ENCODE measurements at places on chromosomes 1 and 21.

DNA sequence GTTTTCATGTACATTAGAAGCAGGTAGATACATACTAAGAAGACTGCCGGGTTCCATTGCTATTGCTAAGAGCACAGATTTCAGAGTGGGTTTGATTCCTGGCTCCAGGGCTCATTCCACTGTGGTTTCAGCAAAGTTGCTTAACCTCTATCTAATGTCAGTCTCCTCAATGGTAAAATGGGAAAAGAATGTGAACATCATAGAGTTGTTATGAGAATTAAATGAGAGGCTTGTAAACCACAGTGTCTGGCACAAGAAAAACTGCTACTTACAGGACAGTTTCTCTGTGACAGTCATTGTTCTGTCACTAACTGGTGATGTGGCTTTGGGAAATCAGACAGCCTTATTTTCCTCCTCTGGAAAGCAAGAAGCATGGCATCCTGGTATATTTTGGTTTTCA, 10.7 kb upstream of the PLXNA2 start:
- DNase-seq, result no peak

DNA sequence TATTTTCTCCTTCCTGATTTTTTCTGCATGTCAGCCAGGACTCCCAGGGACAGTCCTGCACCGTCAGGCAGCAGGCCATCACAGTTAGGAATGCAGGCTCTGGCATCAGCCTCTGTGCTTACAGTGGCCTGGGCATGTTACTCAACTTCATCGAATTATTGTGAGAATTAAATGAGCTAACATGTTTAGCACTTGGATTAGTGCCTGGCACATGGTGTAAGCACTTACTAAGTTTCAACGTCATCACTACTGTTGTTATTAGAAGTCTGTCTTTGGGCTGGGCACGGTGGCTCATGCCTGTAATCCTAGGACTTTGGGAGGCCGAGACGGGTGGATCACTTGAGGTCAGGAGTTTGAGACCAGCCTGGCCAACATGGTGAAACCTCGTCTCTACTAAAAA, 45.1 kb downstream of the SCCPDH start:
- no peak for DNase-seq

GRCh38 chr1:160748181-160748877, 9.3 kb downstream of the SLAMF7 start:
- DNase-seq, result peak; percentile 28

DNA sequence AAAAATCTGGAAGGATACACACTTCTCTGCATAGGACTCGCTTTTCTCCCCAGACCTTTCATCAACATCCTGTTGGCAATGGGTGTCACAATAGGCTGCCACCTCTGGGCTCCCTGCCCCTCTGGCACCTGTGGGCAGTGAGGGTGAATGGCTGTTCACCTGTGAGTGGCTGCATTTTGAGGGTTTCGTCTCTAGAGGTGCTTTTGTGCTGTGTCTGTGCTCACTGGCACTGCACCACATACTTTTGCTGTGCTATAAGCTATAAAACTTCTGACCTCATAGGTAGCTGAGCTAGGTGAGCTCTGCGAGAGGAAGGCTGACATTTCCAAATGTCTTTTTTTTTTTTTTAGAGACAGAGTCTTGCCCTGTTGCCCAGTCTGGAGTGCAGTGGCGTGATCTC, 35.9 kb downstream of the SLC30A1 start:
- no peak for DNase-seq

- DNase-seq, result no peak
These were observed 15.0 kb upstream of the CEP85 start for GRCh38 chr1:26218906-26219494.

GRCh38 chr1:15571266-15571665, 13.6 kb downstream of the AGMAT start:
- no peak for DNase-seq

DNA sequence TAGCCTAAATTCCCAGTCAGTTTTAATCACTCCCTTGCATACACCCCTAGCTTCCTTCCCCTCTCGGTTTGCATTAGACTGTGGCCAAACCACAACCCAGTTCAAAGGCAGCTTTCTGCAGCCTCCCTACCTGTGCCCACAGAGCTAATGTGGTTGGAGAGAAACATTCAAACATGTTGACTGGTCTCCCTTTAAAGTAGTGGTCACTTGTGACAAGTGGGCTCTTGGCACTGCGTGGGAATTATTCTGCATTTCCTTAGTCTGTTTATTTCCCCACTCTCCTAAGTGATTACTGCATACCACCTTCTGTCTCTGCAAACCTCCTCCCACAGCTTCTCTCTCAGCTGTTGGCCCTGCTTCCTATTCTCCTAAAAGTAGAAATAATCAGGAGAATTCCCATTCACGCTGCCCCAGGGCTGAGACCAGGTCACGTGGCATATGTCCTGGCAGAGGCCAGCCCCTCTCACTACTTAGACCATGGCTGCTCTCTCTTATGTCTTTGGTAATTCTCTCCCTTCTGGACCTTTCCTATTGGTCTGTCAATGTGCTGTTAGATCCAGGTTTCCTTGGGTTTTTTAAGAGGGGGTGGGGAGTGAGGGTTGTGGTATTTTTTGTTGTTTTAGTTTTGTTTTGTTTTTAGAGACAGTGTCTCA, 38.4 kb upstream of the CD101 start:
- DNase-seq, result no peak

DNA sequence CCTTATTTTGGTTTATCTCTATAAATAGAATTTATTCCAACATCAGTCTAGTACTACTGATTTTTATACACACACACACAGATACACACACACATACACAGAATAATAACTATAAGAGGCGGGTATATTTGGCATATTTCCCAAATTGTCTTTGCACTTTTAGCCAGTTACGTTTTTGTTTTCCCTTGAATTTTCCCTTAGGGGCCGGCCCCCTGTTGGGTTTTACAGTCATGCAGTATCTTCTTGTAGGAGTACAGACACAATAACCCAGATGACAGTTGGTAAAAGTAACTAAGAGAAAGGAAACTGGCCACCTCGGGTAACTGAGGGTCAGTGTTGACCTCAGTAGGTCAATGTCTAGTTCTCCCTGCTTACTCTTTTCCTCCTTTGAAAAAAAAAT, 50.9 kb downstream of the DISP1 start:
- DNase-seq, result no peak

DNA sequence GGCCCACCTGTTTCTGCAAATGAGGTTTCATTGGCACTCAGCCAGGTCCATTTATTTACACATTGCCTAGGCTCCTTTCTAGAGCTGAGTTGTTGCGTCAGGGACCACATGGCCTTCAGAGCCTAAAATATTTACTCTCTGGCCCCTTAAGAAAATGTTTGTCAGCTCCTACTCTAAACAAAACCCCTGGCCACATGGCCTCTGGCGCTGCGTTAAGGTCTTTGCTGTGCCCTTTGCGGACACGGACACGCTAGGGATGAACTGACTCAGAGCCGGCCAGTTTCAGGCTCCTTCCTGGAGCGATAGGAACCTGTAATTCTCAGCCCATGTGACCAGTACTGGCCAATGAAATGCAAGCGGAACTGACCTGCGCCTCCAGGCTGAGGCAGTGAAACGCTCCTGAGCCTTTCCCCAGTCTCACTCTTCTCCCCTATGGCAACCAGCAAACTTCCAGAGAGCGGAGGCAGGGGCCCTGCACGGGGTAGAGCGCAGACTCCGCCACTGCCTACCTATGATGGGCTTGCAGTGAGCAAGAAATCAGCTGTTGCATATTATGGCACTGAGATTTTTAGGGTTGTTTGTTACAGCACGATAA, 160.3 kb downstream of the ETS2 start:
- no peak for DNase-seq

GRCh38 chr1:2358072-2358471, 33.3 kb downstream of the MORN1 start:
- DNase-seq, result no peak

- DNase-seq, result no peak
These were observed 257.2 kb upstream of the HOOK1 start for GRCh38 chr1:59557549-59557885.

- DNase-seq, result no peak
These were observed 5.2 kb upstream of the LRRC8D start for GRCh38 chr1:89815611-89816010.

DNA sequence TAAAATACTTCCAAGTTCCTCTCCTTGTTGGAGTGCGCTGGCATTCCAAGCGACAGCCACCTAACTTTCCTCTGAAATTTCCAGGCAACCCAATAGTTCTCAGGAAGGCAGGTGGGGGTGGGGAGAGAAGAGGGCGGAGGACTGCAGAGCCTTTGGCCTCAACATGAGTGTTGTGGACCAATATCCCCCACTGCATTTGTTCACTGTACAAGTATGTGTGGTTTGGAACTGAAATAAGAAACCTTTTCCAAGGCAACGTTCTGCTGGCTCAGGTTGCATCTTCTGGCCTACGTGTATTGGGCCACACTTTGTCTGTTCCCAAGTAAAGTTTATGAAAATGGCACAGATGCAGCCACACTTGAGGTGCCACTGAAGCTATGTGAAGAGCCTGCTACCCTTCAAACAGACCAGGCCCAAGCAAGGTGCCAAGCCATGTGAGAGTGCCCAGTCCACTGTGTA, 153.4 kb downstream of the DHRS3 start:
- DNase-seq, result no peak

GRCh38 chr1:229710746-229711145, 84.7 kb downstream of the URB2 start:
- no peak for DNase-seq

GRCh38 chr1:211318576-211319280, 7.9 kb upstream of the TRAF5 start:
- no peak for DNase-seq

DNA sequence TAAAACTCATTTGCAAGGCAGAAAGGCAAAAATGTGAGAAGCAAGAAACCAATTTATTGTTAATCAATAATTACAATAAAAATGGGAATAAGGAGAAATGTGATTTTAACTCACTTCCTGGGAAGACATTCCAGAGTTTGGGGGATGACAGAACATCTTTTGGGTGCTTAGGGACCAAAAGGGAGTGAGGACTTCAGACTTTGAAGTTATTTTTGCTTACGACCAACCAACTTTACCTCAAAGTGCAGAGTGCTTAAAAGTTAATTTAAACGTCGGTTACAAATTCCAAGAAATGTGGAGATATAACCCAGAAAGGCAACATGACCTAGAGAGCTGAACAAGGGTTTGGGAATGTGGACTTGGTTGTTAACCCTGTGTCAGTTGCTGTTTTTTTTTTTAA, 234.5 kb upstream of the C1orf105 start:
- DNase-seq, result no peak

DNA sequence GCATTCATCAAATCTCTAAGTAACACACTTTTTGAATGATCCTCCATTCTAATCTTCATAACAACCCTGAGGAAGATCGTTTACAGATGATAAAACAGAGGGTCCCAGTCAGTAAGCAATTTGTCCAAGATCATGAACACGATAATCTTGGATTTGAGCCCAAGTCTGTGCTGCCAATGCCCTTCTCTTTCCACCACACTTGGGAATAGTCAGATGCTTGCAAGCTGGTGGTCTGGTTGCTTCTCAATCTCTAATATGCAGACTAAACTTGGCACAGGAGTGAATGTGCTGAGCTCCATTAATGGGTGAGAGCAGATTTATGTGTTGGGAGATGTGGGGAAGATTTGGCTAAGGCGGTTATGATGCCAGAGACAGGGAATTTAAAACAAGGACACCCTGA, 430.6 kb upstream of the DAB1 start:
- DNase-seq, result no peak

Measured in activated naive CD4-positive, alpha-beta T cell treated with anti-CD3 and anti-CD28 coated beads for 36 hours (primary cell).